Naive thymus-derived CD4-positive, alpha-beta T cell (primary cell): ENCODE measurements at places on chromosomes 5 and 9.

- DNase-seq, result no peak
Observed at GRCh38 chr5:149397530-149397929, 18.4 kb upstream of the IL17B start.

DNA sequence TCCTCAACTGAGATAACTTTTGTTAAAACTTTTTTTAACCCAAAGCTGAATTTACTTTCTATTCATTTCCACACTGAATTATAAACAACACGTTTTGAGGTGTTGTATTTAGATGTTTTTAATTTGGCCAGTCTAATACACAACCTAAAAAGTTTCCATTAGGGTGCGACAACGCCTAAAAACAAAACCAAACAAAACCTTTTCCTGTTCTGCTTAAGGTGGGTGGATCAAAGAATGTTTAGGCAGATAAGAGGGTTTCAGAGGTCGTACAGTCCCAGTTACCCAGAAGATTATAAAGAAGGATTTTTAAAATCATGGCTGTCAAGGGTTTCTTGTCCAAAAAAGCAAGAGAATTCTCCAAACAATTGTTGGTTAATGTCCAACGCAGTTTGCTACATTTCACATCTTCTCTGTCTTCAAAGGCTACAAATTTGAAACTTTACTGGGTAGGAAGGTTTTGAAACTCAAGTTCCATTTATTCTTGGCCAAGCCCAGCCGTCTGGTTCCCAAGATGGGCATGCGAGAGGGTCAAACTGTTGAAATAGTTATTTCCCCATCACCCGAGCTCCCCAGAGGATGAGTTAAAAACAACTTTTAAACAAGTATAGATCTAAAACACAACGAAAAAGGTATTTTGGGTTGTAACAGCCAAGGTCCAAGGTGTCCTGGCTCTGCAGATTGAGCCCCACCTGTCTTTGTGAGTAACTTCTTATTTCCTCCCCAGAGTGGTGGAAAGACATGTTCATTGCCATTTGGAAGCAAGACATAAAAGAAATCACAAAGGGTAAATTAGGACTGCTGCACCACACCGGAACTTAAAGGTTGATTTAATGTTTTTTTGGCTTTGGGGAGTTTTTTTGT, 122.8 kb upstream of the MAP3K1 start:
- DNase-seq, result no peak

DNA sequence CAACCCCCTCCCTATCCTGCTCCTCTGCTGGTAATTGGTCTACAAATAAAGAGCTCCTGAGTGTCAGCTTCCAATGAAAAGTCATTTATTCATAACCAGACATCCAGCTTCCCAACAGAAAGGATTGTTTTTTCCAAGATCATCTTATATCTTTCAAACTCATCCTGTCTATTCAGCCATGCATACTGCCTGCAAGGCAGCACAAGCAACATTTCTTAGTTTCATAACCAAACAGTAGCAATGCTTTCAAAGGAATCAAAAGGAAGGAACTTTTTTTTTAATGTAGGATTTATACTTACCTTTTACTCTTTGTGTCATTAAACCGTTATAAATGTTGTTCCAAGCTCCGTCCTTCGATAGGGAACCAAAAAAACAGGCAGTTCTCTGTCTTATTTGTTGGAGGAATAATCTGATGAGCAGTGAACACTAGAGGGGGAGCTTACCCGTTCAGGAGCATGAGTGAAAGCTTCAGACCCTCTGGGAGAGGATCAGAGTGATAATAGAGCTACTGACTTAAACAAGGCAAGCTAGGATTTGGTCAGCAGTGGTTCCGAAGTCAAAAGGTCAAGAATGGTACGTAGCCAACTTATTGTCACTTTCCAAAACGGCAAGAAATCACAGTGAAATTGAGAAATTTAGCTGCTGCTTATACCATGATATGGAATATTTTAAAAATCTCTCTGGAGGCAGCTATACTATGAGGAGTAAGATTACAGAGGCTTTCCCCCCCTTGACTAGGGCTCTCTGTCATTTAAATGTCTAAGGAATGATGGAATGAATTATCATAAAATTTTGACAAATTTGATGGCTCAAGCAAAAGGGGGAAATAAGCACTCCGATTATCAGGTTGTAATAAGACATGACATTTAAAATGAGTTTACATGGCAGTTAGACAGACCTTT, 892.9 kb downstream of the NR2F1-AS1 start:
- DNase-seq, result no peak

GRCh38 chr5:7904170-7904569, 35.2 kb downstream of the MTRR start:
- no peak for DNase-seq

DNA sequence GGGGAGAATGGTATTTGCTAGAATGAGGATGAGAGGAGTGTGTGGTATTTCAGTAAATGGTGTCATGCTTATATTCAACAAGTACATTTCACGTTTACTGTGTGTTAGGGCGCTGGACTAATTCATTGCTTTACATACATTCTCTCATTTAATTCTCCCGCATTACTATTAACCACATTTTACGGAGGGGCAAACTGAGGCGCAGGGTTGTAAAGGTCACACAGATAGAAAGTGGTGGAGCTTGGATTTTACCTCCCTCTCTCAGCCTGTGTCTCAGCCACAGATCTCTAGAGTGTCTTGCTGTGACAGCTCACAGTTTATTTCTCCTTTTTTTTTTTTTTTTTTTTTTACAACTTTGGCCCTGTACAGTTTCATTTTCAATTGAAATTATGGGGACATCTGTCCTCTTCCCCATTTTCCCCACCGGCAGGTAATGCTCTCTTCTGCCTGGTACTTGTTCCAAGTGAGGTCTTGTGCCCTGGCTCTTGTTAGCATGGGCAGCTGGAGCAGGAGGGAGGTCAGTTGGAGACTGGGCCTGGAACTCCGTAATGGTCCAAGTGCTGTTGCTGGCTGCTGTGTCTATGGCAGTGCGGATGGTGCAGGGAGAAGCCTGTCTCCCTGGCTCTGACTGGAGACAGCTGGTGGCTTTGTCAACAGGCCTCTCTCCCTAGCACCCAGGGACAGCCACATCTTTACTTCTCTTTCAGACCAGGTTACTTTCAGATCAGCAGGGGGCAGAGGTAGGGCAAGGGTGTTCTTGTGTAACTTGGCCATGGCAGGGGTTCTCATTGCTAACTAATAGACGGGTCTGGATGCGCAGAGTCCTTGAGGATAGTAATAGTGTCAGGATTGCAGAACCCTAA, 20.5 kb upstream of the NDST1 start:
- DNase-seq, result no peak

GRCh38 chr9:114108016-114108833, 9.1 kb upstream of the KIF12 start:
- peak; percentile 18 for DNase-seq

GRCh38 chr5:102498271-102499034, at the start of gene SLCO6A1:
SLCO6A1 (minus strand) TSS chr5:102499001; CDS start chr5:102498844, 157 bp downstream.
- no peak for DNase-seq

DNA sequence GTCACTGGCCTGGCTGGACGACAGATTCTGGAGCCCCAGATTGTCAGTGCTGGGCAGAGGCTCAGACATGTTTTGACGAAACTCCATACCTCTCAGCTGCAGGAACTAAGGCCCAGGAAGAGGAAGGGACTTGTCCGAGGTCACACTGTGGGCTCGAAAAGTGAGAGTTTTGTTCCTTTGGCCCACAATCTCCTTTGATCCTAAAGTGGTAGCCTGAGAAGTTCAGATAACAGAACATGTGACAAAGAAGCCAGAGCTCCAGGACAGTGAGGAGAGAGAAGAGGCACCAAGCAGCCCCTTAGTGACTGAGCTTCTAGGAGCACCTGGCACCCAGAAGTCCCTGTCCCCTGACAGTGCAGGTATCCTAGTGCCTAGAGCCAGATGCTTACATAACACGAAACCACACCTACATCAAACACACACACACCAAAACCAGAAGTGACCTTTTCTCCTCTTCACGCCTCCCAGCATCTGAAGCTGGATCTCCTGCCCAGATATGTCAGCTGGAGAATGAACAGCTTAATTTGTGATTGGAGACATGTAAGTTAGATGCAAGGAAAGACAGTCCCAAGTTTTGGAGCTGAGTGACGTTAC, 88.9 kb downstream of the ADRB2 start:
- no peak for DNase-seq

DNA sequence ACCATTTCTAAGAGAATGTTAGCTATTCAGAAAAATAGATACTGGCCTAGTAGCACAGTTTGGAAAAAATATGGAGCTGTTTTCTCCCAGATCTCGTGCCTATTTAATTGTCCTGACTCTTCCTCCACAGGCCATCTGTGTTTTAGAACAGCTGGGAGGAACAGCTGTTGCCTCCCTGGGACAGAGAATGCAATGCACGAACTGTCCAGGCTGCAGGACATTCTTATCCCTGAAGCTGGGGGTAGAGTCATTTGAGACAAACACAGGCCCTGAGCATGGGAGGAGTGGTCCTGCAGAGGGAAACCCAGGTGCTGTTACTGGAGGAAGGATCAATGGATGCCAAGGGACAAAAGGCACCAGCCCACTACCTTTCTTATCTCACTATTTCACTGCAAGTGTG, 20.9 kb upstream of the SPARC start:
- no peak for DNase-seq

DNA sequence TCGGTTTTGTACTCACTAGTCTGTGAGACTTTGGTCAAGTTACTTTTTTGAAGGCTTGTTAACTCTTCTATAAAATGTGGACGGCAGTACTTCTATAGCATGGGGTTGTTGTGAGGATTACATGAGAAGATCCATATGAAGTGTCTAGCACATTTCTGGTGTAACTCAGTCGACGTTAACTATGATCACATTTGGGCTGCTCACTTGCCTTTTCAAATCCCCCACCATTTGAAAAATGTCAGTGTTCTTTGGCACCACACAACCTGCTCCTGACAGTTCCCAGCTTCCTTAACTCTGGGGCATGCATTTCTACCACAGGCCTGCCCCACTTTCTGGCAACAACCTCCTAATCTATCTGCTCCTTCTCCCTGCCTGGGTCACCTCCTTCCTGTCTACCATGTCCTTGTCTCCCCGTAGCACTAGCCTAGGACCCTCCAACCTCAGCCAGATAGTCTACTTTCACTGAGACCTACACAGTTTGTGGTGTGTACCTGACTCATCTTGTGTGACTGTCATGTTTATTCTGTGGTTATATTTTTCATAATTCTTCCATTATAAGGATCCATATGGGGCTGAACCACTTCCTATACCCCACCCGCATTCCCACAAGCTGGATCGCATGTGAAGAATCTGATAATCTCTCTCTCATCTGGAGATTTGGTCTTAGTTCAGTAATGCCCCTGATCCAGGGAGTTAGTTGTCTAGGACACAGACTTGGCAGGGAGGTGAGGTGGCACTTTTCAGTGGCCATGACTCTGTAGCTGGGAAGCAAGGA, 30.2 kb upstream of the BASP1 start:
- no peak for DNase-seq

GRCh38 chr9:125896404-125896803, 149.2 kb downstream of the PBX3 start:
- DNase-seq, result no peak

GRCh38 chr5:136200130-136200529, 7.2 kb upstream of the SMIM32 start:
- DNase-seq, result no peak

DNA sequence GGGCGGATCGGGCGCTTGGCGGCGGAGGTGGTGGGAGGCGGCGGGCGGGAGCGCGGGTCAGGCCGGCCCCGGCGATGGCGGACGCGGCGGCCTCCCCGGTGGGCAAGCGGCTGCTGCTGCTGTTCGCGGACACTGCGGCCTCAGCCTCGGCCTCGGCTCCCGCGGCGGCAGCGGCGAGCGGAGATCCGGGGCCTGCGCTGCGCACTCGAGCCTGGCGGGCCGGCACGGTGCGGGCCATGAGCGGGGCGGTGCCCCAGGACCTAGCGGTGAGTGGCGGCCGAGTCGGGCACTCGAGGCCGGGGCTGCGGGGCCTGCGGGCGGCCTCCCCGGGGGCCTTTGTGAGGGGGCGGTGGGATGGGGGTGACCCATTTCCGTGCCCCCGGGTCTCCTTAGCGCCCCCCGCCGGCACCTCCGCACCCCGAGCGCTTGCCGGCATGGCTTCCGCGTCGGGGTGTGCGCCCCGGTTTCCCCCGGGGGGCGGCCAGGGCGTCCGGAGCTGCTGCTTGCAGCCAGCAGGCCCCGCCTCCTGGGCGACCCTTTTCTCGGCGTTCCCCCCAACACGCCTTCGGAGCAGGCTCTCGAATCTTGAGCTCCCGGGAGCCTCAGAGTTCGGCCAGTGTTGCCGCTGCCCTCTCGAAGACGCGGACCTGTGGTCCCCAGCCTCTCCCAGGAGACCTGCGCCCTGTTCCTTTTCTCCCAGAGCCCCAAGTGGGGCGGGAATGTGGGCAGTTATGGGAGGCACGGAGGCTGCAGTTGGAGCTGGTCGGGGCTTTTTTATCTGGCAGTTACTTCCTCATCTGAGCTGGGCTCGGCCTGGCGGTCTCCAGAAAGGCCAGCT, 456 bp downstream of the KDM3B start:
- DNase-seq, result peak; percentile 71

GRCh38 chr5:11030671-11031070, 269.6 kb upstream of the DAP start:
- DNase-seq, result no peak

- no peak for DNase-seq
Observed at GRCh38 chr9:3708751-3709150, 182.9 kb upstream of the RFX3 start.

DNA sequence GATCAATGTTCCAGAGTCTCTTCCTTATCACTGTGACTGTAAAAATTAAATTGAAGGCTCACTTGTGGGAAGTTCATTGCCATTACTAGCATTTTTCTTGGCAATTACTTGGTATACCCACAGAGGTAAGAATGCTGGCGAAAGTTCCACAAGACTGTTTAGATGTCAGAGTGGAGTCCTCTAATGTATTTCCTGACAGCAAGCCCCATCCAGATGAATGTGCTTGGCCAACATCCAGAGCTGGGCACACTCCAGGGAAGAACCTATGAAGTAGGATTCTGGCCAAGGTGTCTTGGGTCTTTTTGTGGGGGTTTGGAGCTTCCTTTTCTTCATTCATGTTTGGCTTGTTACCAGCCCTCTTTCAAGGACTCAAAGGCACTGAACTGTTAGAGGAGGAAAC, 473.6 kb downstream of the DMAC1 start:
- DNase-seq, result no peak

- no peak for DNase-seq
Observed at GRCh38 chr9:2638871-2639673, 17.5 kb downstream of the VLDLR start.

DNA sequence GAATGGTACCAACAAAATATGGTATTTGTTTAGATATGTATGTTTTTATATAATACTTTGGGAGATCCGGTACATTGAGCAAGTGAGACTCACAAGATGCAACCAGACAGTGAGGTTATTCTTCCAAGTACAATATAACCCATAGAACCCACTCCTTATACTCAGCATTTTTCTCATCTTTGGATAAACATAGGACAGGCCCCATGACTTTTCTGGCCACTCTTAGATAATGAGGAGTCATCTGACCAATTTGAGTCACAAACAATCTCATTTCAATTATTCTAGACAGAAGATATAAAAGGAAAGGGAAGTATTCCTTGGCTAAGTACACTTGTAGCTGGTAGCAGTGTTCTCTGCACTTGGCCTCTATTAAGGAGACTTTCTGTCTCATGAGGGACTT, 150.2 kb downstream of the SGCD start:
- no peak for DNase-seq

GRCh38 chr5:35622974-35623373, 5.3 kb downstream of the SPEF2 start:
- DNase-seq, result no peak
